Activated CD4-positive, alpha-beta T cell treated with anti-CD3 and anti-CD28 coated beads, Interleukin-2, amount 10 ng/mL, durations not matched to agents 7 days and 5 days (primary cell): ENCODE measurements at places on chromosomes 4 and X. TPM values are rescaled to one million over a fixed set of nuclear protein-coding genes. Genes with fewer than 3 reads are reported as not detected.

GRCh38 chr4:122700178-122700725, 32.3 kb upstream of the BBS12 start:
- no peak for DNase-seq

- no peak for DNase-seq
Measured at GRCh38 chrX:131010186-131010585, 48.0 kb upstream of the ARHGAP36 start.

DNA sequence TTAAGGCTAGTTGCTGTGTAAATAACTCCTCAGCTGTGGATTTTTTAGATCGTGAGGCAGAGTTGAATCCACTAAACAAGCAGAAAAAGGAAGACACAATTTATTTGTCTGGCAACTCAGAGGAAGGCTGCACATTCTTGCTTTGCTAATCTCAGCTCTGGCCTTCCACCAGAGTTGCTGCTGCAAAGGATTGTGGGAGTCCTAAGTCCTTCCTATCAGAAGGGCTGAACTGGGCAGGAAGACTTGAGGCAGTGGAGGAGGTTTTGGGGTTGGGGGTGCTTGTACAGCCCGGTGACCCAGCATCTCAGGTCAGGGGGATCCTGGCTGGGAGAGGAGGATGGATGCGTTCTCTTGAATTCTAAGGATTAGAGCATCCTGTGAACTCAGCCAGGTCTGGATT, 11.0 kb upstream of the VSIG1 start:
- DNase-seq, result no peak

DNA sequence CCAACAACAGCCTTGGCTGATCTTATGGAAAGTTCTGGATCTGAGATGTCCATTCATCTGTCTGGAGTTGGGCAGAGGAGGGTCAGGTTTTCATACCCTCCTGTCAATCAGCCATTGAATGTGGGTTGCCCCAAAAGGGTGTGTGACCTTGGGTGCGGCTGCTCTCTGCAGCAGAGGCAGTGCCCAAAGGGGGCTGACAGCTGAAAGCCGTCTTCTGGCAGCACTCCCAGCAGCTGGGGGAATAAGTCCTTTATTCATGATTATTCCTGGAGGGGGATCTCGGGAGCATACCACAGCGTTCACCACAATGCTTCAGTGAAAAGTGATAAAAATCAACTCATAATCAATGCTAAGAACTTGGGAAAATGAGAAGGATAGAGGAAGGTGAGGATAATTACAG, 54.7 kb downstream of the OTC start:
- DNase-seq, result no peak

DIPK2B gene
- total RNA-seq, result not detected

GRCh38 chrX:24099394-24099793, 44.6 kb downstream of the EIF2S3 start:
- no peak for DNase-seq

DNA sequence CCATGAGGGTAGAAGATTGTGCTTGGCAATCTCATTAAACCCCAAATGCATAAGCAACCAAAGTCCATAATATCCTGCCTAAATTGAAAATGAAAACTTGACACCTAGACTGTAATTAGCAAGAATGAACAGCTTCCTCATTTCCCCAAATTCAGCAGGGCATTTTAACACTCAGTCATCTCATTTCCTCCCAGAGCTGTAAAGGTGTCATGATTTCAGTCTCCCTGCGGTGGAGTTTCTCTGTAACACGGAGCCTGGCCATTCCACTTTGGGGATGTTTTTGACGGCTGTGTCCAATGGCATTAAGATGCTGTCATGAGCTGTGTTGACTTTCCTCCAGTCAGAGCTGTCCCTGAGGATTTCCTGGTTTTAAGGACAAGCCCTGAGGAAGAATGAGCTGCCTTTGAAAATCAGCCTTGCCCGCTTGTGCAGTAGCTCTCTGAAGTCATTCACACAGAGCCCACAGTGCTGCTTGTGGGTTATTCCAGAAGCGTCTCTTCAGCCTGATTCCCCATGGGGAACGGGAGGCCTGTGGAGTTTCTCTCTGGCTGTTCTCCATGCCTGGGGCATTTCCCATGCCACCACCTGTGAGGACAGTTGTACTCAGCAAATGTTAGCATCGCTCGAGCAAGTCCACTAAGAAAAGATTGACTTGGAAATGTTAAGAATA, 187.0 kb downstream of the MID1 start:
- no peak for DNase-seq

DNA sequence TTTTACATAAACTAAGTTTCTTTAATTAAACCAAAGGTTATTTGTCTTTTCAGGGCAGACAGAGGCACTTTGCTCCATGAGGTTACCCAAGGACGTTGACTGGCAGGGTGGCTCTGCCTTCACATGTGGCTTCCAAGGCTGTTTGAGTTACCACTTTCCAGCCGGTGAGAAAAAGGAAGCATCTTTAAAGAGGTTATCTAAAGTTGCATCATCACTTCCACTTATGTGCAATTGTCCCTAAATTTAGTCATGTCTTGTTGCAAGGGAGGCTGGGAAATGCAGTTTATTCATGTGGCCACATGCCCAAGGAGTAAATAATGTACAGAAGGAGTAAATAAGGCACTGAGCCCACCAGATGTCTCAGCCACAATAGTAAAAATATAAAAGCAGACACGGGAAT, 29.0 kb upstream of the RAP1GDS1 start:
- no peak for DNase-seq

GRCh38 chr4:145281951-145282350, 101.6 kb upstream of the OTUD4 start:
- DNase-seq, result no peak

HPRT1 gene
- total RNA-seq, result 77.4 TPM
